ENCODE measurements at places on chromosomes 16 and 17.

- no peak for DNase-seq
Measured at GRCh38 chr16:7313170-7313569, 19.5 kb upstream of the RBFOX1 start.

DNA sequence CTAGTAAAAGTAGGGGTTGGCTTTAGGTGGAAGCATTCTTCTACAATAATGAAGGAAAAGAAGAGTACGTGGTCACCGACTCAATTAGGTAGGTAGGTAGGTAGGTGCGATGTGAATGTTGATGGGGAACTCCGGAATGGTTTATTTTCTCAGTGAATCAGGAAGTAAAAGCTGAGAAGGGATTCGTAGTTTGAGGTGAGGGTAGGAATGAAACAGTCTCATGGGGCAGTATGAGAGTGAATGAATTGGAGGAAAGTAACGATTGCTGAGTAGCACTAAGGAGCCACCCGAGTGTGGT lies 13.9 kb downstream of the PER1 start:
- no peak for DNase-seq

- DNase-seq, result no peak
Measured at GRCh38 chr17:72984145-72984925, 108.2 kb downstream of the SLC39A11 start.

GRCh38 chr17:83089328-83090132 lies 10.1 kb downstream of the METRNL start:
- no peak for DNase-seq

Data from CD4-positive, alpha-beta T cell treated with Interleukin-21 for 1 hour (primary cell).